ENCODE measurements at places on chromosomes 5 and 9.

DNA sequence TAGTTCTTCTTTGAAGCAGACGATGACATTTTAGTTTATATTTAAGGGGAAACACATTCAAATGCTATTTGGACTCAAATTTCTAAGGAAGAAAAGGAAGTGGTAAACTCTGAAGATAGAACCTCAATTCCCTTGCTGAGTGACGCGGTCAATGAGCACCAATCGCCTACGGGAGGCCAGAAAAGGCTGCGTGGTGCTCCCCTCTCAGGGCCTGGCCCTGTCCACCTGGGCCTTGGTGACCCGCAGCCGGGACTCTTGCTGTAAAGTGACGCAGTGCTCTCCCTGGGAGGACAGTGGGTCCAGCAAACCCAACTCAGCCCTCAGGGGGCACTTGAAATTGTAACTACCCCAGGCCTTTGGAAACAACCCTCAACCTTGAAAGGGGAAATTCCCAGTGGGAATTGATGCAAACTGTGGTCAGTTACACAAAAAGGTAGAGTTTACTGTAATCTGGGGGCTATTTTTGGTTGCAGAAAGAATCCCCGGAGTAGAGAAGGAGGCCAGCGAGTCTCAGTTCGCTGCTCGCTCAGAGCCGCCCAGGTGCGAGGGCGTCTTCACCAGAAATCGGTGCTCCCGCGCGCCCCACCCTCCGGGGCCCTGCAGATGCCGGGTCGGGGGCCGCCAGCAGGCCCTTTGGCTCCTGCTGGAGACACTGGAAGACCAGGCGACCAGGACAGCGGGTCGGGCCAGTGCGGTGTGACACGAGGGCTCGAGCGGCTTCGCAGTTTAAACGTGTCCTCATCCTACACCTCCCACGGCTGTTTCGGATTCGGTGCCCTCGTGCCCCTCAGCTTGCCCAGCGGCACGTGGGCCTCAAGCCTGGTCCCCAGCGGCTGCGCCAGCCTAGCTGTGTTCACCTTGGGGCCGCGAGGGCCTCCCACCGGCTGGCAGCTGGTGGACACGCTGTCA, 1.4 kb upstream of the ANKRD33B start:
- DNase-seq, result no peak

- no peak for DNase-seq
Observed at GRCh38 chr5:36382890-36383289, 81.2 kb upstream of the RANBP3L start.

DNA sequence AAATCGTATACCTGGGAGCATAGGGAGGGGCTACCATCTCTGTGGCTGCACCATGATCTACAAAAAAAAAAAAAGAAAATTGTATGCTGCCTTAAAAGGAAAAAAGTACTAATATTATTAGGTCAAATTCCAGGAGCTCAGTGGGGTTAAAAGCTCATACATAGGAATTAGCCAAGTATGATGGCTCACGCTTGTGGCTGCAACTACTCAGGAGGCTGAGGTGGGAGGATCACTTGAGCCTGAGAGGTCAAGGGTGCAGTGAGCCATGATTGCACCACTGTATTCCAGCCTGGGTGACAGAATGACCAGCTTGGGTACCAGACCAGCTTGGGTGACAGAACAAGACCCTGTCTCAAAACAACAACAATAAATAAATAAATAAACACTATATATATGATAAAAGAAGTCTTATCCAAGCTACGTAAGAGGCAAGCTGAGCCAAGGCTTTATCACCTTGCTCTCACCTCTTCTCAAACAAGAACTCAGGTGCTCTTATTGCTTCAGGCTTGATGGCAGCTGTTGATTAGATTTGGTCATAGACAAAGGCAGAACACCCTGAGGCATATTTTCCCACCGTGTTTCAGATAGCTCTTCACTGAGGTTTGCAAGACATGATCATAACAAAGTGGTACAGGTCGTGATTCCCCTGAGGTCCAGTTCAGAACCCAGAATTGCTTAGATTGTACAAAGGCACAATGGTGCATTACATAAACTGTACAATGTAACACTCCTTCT, 3.3 kb upstream of the FBXW11 start:
- no peak for DNase-seq

GRCh38 chr5:132182359-132183040, 45.2 kb downstream of the P4HA2 start:
- no peak for DNase-seq

- no peak for DNase-seq
Observed at GRCh38 chr5:149863830-149864229, 80.8 kb downstream of the PDE6A start.

GRCh38 chr5:17720071-17720470, 85.8 kb downstream of the TAF11L14 start:
- DNase-seq, result no peak

DNA sequence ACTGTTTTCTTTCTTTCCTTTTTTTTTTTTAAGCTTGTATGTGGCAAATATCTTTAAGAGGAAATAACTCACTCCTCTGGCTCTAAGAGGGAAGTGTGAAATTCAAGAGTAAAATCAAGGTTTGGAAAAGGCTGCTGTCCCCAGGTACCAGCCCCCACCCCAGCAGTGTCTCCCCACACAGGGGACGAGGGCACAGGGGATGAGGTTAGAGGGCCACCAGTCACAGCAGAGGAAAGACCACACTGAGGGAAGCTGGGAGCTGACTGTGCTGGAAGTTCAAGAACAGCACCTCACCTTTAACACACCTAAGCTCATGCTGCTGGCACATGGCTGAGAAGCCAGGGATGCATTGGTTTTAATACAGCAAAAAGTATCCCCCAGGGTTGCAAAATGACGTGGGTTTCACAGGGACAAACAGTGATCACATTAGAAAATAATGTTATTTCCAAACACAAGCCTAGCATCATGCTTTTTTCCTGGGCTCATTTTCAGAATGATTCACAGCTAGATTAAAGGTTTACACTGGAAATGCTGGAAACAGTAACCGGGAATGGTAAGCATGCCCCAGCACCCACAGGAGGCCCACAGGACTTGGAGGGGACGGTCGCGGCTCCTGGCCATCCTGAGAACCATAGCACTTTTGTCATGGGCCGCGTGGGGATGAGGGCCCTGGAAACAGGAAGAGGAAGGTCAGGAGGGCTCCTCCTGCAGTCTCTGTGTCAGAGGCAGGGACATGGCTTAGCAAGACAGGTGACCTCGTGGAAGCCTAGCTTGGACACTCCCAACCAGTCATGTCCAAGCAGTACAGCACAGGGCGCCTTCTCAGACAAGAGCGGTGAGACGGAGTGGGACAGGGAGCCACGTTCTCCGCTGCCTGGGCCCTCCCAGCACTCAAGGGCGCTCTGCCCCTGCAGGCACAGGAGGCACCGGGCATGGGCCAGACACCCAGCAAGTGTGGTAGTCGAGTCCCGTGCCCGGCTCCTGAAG, 6.9 kb downstream of the LPCAT1 start:
- DNase-seq, result no peak

GRCh38 chr5:160270704-160271103, 41.4 kb downstream of the FABP6 start:
- DNase-seq, result no peak

Data from stimulated activated CD4-positive, alpha-beta T cell treated with anti-CD3 and anti-CD28 coated beads, Interleukin-4, amount 100 ng/mL, for 1 hour (primary cell).